ENCODE measurements at places on chromosomes 1 and 21.

DNA sequence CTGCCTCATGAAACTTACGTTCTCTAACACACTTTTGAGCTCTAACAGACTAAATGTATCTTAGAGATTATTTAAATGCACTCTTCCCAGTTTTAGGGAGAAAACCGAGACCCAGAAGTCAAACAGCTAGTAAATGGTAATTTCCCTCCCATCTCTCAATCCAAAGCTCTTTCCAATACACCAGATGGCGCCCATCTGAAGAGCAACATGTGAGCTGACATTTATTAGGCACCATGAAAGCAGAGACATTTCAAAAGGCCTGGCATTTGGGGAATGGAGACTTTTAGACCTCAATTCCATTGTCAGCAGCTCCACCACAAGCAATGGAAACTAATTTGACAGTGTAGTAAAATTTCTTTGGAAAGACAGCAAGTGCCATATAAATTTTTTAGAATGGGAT is 191.4 kb downstream of the DAB1 start:
- no peak for DNase-seq

- DNase-seq, result no peak
Measured at GRCh38 chr1:216598448-216598847, 124.8 kb downstream of the ESRRG start.

DNA sequence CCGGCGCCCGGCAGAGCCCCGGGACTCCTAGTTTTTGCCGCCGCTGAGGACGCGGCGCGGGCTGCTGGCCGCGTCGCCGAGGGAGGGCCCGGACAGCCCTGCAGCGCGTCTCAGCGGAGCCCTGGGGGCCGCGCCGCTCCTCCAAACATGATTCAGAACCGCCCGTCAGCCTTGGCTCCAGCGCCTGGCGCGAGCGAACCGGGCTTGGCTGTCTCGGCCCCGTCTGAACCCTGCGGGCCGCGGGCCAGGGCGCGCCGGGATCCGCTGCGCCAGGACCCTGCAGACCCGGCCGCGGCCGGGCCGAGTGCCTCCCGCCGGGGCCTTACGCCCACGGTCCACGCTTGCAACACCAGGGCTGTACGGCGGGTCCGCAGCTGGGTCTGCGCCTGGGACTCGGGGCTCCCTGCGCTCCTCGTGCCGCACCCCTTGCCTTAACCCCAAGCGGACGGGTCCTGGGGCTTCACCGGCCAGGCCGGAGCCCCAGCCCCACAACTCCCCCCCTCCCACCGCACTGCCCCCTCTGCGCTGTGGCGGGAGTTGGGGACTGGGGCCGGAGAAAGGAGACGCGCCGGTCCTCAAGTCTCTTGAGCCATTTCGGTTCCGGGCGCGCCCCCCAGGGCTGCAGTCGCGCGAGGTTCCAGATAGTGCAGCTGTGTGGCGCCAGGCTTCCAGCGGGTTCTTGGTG is 48.4 kb upstream of the CD34 start:
- DNase-seq, result peak; percentile 89

GRCh38 chr1:17239420-17239819 is 9.5 kb upstream of the PADI3 start:
- no peak for DNase-seq

DNA sequence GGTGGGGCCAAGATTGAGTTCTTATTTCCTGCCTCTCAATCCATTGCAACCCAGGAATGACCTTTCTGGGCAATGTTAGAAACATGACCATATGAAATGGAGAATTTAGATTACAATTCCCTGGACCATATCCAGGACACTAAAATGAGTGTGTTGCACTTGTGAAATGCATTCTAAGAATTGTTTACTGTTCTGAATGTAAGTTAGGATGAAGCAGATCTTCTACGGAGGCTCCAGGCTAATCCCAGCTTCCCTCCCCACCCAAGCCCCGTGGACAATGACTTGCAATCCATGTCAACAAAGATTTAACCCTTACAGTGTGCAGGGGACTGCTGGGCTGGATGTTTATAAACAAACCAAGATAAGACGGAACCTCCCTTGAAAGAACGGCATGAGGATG is 31.7 kb upstream of the HAO2 start:
- DNase-seq, result no peak

- no peak for DNase-seq
Measured at GRCh38 chr1:212305342-212305741, 20.1 kb downstream of the PPP2R5A start.

GRCh38 chr1:234730770-234731568 is 121.0 kb upstream of the IRF2BP2 start:
- DNase-seq, result no peak

DNA sequence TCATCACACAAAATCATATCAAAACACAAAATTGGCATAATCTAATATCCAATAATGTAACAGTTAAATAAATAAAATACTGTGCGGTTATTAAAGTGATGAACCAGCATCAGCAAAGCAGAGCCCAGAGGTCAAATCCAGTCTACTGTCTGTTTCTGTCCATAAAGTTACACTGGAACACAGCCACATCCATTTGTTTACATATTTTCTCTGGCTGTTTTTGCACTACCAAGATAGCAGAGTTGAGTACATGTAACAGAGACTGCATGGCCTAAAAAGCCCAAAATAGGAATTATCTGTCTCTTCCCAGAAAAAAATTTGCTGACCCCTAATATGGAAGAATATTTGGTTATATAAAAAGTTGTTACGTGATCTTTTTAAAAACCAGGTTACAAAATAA is 242.2 kb upstream of the DMRTA2 start:
- DNase-seq, result no peak

- no peak for DNase-seq
Measured at GRCh38 chr1:208312706-208313105, 68.5 kb upstream of the PLXNA2 start.

DNA sequence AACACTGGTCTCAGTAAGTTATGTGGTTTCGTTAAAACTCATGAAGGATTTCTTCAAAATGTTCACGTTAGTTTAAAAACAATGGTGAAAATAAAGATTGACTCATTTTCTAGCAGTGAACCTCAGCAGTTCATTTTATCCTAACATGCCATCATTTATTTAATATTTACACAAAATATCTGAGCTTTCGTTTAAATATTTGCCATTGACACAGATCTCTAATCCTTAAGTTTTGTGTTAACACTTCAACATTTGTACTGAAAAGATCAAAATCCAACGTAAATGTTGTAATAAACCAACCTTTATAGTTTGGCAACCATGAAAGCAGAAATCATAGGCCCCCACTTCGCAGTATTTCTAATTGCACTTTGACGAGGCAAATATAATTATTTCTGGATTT is 1129.5 kb downstream of the PLA2G4A start:
- DNase-seq, result no peak

GRCh38 chr1:223062177-223062576 is 80.9 kb downstream of the TLR5 start:
- DNase-seq, result no peak

GRCh38 chr1:67818725-67819301 is 14.5 kb downstream of the GNG12 start:
- DNase-seq, result no peak

DNA sequence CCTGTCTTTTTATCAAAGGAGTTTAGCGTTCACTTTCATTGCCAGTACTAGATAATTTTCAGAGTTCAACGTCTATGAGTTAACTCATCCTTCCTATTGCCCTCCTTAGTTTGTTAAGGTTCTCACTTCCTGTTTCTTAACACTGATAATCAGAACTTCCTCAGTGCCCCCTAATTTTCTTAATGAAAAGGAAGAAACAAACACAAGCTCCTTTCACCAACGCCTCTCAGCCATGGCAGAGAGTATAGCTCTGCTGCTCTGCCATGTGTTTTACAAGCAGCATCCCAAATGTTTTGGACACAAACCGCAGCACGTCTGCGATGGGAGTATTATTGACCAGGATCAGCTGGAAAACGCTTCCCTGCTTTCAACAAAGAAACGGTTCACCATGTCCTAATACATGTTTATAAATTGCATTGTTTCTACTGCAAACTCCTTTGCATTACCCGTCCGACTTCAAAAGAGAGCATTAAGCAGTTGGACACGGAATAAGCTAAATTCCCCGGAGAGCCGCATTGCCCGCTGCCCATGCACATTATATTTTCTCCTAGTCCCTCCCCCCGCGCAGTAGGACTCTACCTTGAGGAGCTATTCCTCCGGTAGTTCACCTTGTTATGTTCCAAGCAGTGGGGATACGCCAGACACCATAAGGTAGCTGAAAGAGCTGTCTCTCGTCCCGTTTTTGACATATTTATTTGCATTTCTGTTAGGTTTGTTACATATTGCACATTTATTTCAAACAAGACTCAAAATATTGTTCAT is 561 bp downstream of the OLFM3 start:
- DNase-seq, result no peak

DNA sequence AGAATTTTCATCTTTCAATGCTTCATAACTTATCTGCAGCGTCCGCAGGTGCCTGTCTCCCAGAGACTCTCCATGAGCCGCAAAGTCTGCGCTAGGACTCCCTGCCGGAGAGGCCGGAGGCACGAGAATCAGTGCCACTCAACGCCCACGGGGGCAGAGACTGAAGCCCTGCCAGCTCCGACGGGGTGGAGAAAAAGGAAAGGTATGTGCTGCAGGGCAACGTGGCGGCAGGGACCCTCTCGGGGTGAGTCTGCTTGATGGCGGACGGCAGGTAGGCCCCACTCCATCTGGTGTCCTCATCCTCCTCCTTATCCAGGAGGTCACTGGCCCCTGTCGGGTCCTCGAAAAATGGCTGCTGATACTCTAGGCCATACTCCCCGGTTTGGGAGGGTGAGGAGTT is 21.9 kb upstream of the MRPS14 start:
- no peak for DNase-seq

DNA sequence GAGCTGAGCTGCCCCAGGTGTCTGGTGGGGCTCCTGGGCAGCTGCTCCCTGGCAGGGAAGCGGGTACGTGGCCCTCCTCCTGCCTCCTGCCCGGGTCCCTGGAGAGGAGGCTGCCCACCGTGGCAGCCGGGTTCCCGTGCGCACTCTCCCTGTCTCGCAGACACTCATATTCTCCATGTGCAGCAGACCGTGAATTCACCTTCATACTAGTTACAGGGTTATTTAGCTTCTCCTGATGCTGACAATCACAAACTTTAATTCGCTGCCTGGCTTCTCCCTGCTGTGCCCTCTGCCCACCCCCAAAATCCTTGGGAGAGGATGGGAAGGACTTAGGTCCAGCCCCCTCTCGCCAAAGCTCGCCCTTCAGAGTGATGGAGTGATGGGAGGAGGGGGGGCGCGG is 95.3 kb downstream of the CASZ1 start:
- DNase-seq, result no peak

DNA sequence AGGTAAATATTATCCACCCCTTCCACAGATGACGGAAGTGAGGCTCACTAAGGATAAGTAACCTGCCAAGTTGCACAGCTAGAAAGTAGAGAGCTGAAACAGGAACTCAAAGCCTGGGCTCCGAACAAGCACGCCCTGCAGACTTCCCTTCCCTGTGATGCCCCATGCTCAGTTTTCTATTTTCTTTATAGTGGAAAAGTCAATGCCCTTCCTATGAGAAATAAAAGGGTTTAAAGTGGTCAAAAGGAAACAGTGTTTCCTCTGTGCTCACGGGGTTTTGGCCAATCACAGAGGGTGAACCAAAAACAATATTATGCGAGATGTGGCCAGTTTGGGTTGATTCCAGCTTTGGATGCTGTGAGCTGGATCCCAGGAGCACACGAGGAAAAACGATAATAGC is 44.5 kb downstream of the DDR2 start:
- no peak for DNase-seq

DNA sequence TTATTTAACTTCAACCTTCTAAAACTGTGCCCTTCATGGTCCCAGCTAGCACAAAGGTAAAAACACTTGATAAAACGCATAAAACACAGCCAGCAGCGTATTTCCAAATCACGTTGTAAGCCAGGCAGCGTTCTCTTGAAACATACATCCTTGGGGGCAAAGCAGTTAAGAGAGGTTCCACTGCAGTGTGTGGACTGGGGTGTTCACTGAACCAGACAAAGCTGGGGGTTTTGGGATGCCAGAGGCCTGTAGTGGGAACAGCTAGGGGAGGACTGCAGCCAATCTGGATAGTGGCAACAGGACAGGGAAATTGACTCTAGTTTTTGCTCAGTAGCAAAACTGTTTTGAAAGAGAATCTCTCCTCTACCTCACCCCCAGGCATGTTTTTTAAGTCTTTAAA is 21.5 kb upstream of the ATP5PO start:
- DNase-seq, result no peak

DNA sequence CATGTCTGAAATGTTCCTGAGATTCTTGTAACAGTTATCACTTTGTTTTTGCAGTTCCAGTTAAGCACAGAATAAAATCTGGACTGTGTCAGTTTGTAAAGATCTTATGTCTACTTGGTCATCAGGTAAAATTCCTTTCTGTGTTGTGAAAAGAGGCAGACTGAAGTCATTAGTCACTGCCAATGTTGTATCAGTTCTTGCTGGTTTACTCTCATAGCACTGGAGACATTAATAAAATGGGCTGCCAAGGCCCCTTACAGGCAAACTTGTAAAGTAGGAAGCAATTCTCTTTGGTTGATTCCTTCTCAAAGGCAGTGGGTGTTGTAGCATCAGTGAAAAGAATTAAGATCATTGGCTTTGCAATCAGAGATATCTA is 61.4 kb upstream of the ST6GALNAC3 start:
- no peak for DNase-seq

- no peak for DNase-seq
Measured at GRCh38 chr1:58466630-58467241, 79.8 kb downstream of the OMA1 start.

GRCh38 chr1:117562581-117563491 is 43.0 kb upstream of the TENT5C start:
- peak; percentile 54 for DNase-seq

DNA sequence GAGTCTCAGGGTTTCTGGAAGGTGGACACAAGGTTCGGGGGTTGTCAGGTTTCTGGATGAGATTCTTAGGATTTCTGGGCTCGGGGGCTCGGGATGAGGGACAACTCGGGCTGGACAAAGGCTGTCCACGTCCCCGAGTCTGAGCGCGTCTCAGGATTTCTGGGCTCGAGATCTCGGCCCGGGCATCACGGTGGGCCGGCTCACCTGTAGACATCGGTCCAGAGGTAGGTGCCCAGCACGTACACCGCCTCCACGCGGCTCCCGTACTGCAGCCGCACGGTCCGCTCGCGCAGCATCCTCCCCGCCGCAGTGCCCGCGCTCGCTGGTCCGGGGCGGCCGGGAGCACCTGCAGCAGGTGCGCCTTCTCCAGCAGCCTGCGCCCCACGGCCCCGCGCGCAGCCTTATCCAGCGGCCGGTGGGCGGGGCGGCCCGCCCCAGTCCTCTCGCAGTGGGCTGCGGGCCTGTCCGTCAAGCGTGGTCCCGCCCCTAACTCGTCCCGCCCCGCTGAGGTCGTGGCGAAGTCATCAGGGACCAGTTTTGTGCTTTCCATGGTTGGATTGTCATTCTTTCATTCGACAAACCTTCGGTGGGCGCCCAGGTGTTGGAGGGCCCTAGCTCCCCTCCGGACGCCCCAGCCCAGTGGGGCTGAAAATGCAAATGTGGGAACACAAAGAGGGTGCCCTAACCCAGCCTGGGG is at the start of gene PADI2:
Gene PADI2 (minus strand): TSS at position 376 of the 697 bp plus-strand sequence. CDS start 80 bp downstream, at position 296.
- DNase-seq, result no peak

GRCh38 chr1:221693087-221693486 is 48.8 kb downstream of the DUSP10 start:
- DNase-seq, result no peak

GRCh38 chr1:22080191-22080590 is 27.7 kb downstream of the CDC42 start:
- no peak for DNase-seq

- DNase-seq, result no peak
Measured at GRCh38 chr1:198657550-198658064, 18.8 kb downstream of the PTPRC start.

GRCh38 chr21:27423038-27423437 is 456.1 kb upstream of the ADAMTS5 start:
- DNase-seq, result peak; percentile 89

- no peak for DNase-seq
Measured at GRCh38 chr1:151711951-151712350, 4.7 kb downstream of the CELF3 start.

All from right atrium auricular region (tissue), 2 donors.